Activated naive CD8-positive, alpha-beta T cell treated with anti-CD3 and anti-CD28 coated beads, Interleukin-2, amount 10 ng/mL, durations not matched to agents 7 days and 5 days (primary cell): ENCODE measurements at places on chromosomes 4 and X.
A peak's percentile ranks its signal among the peaks of the same experiment; 100 is the strongest.

- DNase-seq, result no peak
These were observed 248.5 kb upstream of the CXXC4 start for GRCh38 chr4:104743215-104743653.

DNA sequence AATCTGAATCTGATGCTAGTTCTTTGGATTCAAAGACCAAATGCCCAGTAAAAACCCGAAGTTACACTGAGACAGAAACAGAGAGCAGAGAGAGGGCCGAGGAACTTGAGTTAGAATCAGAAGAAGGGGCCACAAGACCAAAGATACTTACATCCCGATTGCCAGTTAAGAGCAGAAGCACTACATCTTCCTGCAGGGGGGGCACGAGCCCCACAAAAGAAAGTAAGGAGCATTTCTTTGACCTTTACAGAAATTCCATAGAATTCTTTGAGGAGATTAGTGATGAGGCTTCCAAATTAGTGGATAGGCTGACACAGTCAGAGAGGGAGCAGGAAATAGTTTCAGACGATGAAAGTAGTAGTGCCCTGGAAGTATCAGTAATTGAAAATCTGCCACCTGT, 309.3 kb downstream of the ANK2 start:
- no peak for DNase-seq

GRCh38 chr4:95288552-95288951, 260.2 kb downstream of the UNC5C start:
- no peak for DNase-seq

DNA sequence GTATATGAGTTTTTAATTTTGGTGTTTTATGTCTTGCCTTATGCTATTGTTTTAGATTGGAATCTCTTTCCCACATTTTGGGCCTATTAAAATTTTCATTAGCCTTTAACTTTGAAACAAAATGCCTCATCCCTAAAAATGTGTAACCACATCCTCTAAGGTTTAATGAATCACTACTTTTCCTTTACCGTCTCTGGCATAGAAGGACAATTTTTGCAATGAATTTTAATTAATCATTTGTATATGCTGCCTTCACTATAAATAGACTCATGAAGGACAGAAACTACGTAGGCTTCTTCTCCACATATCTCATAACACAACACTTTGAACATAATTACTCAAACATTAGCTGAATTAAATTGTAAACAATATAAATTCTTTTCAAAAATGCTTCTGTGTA, 421.5 kb downstream of the NLGN4X start:
- no peak for DNase-seq

GRCh38 chrX:53091354-53091753, 2.6 kb upstream of the KANTR start:
- no peak for DNase-seq

- no peak for DNase-seq
These were observed 19.3 kb downstream of the IQCM start for GRCh38 chr4:149796381-149796780.

DNA sequence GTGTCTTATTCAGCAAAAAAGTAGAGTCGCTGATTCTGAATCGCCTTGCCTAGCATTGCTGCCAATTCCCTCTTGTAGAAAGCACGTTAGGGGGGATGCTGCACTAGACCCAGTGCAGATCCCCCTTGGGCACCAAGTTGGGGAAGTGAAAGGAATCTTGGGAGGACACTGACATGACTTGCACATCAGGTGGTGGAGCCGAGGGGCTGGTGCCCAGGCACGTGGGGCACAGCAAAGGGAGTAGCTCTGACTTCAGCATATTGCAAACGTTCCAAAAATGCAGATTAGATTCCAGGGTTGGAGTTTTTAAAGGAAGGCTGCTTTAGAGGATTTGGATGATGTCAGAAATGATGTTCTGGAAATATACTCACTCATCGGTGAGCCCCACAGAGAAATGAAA, 47.4 kb upstream of the GPM6B start:
- no peak for DNase-seq

GRCh38 chr4:98524230-98524629, 134.2 kb downstream of the TSPAN5 start:
- DNase-seq, result no peak

GRCh38 chr4:74919783-74920182, 13.1 kb upstream of the PARM1 start:
- DNase-seq, result no peak

DNA sequence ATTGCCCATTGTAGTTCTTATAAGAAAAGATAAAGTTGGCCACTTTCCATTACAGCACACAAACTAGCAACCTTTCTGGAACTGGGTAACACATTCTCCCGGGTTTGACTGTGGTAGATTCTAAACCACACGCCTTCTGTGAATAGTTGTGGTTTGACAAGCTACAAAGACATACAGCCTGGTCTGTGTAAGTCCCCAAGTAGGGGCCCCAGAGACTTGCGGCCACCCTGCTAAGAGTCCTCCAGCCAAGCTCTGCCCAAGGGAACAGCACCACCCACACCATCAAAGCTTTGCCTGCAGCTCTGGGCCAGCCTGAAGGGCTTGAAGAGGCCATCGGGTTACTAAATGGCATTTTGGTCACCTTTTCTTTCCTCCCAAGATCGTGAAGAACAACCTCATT, 203.4 kb downstream of the MAML3 start:
- DNase-seq, result peak; percentile 66

DNA sequence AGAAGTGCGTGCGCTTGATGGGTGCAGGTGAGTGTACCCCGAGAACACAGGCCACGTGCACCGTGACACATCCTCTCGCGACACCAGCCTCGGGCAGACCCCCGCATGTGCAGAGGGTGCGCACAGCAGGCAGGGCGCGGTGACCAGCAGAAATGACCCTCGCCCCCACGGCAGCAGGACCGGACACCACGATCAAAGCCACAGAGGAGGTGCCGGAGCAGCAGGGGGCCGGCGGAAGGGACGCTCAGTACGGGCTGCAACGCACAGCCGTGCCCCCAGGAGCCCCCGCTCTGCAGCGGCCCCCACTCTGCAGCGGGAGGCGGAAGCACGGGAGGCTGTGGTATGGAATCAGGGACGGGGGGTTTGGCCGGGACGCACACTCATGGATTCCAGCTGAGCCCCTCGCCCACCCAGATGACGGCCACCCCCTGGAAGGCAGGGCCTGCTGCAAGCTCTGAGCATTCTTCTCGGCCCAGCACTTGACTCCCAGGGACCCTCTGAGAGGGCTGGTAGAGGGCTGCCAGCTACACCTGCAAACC, 17.1 kb downstream of the PPP2R3B start:
- DNase-seq, result no peak

- no peak for DNase-seq
These were observed 61.1 kb downstream of the HELT start for GRCh38 chr4:185079271-185079905.

GRCh38 chr4:118270492-118270891, 82.3 kb downstream of the PRSS12 start:
- no peak for DNase-seq

DNA sequence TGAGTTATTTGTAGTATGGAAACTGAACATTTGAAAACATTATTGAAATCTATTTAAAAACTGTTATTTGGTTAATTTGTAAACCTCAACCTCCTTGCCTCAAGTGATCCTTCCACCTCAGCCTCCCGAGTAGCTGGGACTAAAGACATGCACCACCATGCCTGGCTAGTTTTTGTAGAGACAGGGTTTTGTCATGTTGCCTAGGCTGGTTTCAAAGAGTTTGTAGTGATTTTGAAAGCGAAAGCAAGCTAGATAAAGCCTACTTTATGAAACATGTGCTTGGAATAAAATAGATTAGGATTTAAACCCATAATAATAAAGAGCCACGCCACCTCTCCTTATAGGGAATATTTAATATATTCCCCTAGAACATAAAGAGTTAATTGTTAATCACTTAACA, 23.5 kb downstream of the ARSJ start:
- no peak for DNase-seq

- no peak for DNase-seq
These were observed 259.6 kb downstream of the C4orf33 start for GRCh38 chr4:129355516-129355915.

DNA sequence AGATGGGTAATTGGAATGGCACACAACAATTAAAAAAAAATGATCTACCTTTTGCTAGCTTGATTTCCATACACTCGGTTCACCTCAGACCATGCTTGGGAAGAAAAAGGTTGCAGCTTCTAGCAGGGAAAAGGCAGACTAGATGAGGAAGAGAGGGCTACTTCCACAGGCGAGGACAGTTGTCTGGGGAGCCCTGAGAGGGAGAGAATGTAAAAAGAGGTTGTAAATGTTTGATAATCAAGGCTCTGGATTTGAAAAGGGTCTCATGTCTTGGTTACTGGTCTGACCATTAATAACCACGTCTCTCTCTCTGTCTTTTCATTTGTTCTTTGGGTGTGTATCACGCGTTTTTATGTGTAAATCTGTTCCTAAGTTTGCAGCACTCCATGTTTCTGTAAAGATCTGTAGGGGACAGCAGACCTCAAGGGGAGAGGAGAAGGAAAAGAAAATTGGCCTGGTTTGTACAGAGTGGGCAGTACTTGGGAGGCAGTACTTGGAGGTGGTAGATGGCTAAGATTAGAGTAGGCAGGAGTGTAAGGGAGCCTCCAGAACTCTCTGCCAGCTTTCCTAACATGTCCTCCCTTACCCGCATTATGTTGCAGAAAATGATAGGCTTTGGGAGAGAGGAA, 750 bp downstream of the ARMCX5 start:
- DNase-seq, result no peak

GRCh38 chr4:5051278-5052203, at the start of gene STK32B:
Gene STK32B (plus strand): TSS chr4:5051480.
- DNase-seq, result peak; percentile 58

GRCh38 chr4:184348311-184349233, 125.8 kb downstream of the IRF2 start:
- DNase-seq, result no peak

- no peak for DNase-seq
These were observed 110.8 kb upstream of the H2AZ1 start for GRCh38 chr4:100060765-100061416.

DNA sequence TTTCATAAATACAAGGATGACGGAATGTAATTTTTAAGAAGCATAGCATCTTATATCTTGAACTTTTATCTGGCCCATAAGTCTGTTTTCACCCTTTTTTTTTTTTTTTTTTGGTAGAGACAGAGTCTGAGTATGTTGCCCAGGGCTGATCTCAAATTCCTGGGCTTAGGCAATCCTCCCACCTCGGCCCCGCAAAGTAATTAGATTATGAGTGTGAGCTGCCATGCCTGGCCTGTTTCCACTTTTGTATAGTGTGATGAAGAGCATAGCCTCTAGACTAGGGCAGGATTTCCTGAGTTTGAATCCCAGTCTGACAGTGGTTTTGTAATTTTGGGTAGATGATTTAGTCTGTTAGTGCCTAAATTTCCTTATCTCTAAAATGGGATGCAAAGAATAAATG, 11.0 kb downstream of the STIM2 start:
- no peak for DNase-seq

DNA sequence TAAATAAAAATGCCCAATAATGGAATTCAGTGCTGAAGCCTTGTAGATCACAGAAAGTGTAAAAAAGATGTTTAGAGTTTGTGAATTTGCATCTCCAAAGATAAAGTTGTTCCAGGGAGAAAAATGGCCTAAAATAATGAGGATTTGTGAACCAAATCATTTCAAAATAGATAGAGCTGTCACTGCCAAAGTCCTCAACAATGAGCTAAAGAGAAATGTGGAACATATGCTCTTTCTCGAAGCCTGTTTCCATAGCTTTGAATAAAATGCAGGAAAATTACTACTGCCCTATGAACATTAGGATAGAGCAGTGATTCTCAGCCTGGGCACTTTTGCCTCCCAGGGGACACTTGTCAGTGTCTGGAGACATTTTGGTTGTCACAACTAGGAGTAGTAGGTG, 3.4 kb upstream of the AP1S2 start:
- DNase-seq, result no peak

DNA sequence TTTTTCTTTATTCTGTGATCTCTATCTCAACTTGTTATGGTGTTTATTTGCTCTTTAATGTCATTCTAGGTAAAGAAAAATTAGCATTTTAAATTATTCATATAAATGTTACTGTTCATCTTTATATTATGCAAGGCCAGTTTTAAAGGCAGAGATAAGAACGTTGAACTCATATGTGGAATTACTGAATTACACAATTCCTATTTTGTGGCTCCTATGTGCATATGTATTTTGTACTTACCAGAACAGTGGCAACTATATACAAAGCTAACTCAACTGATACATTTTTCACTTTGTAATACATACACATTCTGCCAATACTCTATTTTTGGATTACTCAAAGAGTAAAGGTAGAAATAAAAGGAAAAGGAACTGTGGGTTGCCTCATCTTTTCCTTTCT, 533.2 kb upstream of the NR3C2 start:
- no peak for DNase-seq

GRCh38 chrX:101931488-101932248, at the start of gene ZMAT1:
Gene ZMAT1 (minus strand): TSS chrX:101932027. CDS start chrX:101932008, 19 bp downstream.
- DNase-seq, result peak; percentile 82

DNA sequence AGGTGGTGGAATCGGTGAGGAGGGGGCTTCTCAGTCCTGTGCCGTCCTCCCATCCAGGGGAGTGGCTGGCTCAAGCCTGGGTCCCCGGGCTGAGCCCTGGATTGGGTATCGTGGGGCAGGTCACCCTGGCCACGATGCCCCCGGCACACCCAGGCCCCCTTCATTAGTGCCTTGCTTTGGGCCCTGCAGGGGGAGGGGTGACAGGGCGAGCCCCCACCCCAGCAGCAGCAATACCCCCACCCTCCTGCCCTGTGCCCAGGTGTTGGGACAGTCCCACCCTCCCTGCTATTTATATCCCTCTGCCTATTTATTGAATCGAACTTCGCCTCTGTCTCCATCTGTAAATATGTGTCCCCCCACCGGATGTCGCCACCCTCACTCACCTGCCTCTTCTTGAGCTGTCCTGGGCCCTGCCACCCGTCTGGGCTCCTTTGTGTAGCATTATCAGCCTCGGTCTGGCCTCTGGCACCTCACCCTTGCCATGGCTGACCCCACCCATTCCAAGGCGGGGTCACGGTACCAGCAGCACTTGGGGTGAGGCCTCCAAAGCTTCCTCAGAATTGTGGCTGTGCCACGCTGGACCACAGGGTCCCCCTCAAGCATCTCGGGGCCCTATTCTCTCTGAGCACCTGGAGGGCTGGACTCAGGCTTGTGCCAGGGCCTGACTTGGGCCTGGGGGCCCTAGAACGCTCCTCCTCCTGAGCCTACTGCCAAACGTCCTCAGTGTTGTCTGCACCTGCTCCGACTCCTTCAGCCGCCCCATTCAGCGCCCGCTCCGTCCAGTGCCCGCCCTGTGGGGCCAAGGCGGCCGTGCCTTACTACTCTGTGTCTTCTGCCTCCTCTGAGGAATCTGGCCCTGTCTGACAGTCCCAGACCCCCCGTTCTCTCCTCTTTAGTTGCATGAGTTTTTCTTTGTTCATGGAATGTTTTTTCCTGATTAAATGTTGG, 6.1 kb downstream of the LAGE3 start:
- no peak for DNase-seq

GRCh38 chrX:155263854-155264628, at the start of gene RAB39B:
Gene RAB39B (minus strand): TSS chrX:155264491. CDS start chrX:155264288, 203 bp downstream.
- DNase-seq, result peak; percentile 69

DNA sequence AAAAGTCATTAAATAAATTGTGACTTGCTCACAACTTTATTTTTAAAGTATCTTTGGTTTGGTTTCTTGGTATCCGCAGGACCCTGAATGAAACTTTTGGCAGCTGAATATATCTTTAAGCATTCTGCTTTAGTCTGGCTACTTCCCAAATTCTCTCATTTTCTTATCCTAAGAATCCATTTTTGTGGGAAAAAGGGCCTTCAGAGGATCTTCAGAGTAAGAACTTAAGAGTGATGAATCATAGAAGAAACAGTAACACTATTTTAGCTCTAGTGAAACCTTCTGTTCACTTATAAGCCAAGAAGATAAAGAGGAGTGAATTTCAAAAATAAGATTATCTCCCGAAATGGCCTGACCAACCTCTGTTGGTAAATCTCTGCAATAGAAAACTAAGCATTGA, 540.6 kb upstream of the MAGEB18 start:
- no peak for DNase-seq
